MV-4-11 (cell line): ENCODE measurements at places on chromosomes 5 and 9.

GRCh38 chr9:21141427-21141882, at the start of gene IFNW1:
Gene IFNW1 (minus strand): TSS chr9:21141832. CDS start chr9:21141570, 262 bp downstream.
- peak; percentile 1 for DNase-seq

- DNase-seq = no peak
These were observed 7.4 kb downstream of the NKX2-5 start for GRCh38 chr5:173227636-173228035.

- DNase-seq = peak; percentile 50
These were observed 743 bp downstream of the NR3C1 start for GRCh38 chr5:143402553-143403333.

GRCh38 chr9:20224756-20225155, 397.5 kb downstream of the MLLT3 start:
- DNase-seq = no peak

GRCh38 chr9:129311643-129312042, 133.6 kb upstream of the IER5L start:
- DNase-seq = no peak

GRCh38 chr9:75876999-75877640, 13.4 kb upstream of the PCSK5 start:
- no peak for DNase-seq

GRCh38 chr9:133584559-133585476, 24.4 kb downstream of the FAM163B start:
- DNase-seq = no peak

DNA sequence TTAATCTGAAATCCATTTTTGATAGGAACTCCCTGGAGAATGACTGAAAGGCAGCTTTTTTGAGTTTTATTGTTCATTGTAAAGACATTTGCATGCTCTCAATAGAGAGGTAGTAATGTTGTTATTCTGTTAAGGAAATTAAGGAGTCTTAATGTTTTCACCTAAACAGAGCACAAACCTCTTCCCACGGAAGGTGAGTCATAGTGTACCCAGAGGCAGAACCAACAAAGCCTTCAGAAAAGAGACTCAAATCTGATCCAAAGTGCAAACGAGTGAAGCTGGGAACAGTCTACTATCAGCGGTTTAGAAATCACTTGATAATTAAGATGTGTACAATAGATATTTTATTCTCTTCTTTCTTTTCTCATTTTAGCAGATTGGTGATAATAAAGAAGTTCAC, 470.5 kb downstream of the PLK2 start:
- no peak for DNase-seq

DNA sequence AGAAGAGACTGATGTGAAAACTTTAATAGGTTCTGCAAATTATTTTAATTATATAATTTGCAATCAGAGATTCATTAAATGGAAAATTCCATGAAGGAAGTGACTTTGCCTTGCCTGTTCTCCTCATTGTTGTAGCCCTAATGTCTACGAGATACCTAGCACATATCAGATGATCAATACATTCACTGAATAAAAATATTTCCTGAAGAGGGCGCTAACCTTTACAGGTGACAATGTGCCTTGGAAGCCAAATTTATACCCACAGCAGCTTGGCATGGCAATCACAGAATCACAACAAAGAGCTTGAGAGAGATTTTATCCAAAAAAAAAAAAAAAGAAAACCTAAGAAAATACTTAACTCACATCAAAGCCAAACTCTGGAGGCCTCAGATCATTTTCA, 17.4 kb downstream of the HAUS6 start:
- peak; percentile 3 for DNase-seq
